ENCODE measurements at places on chromosomes 12 and 14. TPM values are rescaled to one million over a fixed set of nuclear protein-coding genes. Genes with fewer than 3 reads are reported as not detected.

TMX1 gene
- 19.8 TPM for total RNA-seq

GPD1 gene
- 0.56 TPM for total RNA-seq

CKB gene
- 17.8 TPM for total RNA-seq

COX8C gene
- not detected for total RNA-seq

DACT1 gene
- total RNA-seq: 0.32 TPM

TAMALIN gene
- total RNA-seq: 3.9 TPM

ASCL1 gene
- total RNA-seq: not detected

ZNF410 gene
- total RNA-seq: 33.2 TPM

TAS2R50 gene
- 0.68 TPM for total RNA-seq

SSPN gene
- total RNA-seq: 1.4 TPM

C14orf180 gene
- total RNA-seq: not detected

AQP6 gene
- total RNA-seq: not detected

KLHDC1 gene
- total RNA-seq: 1.5 TPM

INHBE gene
- not detected for total RNA-seq

TNFRSF1A gene
- total RNA-seq: 99.3 TPM

GDF3 gene
- not detected for total RNA-seq

TEX52 gene
- total RNA-seq: not detected

TXNDC16 gene
- total RNA-seq: 3.5 TPM

GPRC5D gene
- total RNA-seq: not detected

SLC8B1 gene
- total RNA-seq: 16.8 TPM

KRT81 gene
- not detected for total RNA-seq

MANSC4 gene
- total RNA-seq: not detected

TMEM30B gene
- 14.7 TPM for total RNA-seq

OTOGL gene
- total RNA-seq: 0.04 TPM

MON2 gene
- 30.9 TPM for total RNA-seq

CYP27B1 gene
- 1.6 TPM for total RNA-seq

CD27 gene
- total RNA-seq: 0.40 TPM

KLHL33 gene
- total RNA-seq: 0.04 TPM

PLEKHD1 gene
- total RNA-seq: not detected

KDM2B gene
- 20.0 TPM for total RNA-seq

KLRC1 gene
- not detected for total RNA-seq

CLEC9A gene
- not detected for total RNA-seq

RPS6KL1 gene
- 1.7 TPM for total RNA-seq

TC2N gene
- 52.5 TPM for total RNA-seq

CLECL1 gene
- not detected for total RNA-seq

AGAP2 gene
- 0.64 TPM for total RNA-seq

ANAPC5 gene
- total RNA-seq: 68.2 TPM

TMPRSS12 gene
- total RNA-seq: not detected

CLEC4C gene
- total RNA-seq: not detected

EEA1 gene
- 35.1 TPM for total RNA-seq

GRIN2B gene
- under 0.01 TPM for total RNA-seq

TSHR gene
- not detected for total RNA-seq

KLRK1 gene
- total RNA-seq: not detected

ZDHHC22 gene
- not detected for total RNA-seq

HOXC9 gene
- total RNA-seq: 1.2 TPM

SLC6A13 gene
- total RNA-seq: not detected

AKAP3 gene
- total RNA-seq: 0.32 TPM

ATXN2 gene
- total RNA-seq: 22.2 TPM

POTEG gene
- not detected for total RNA-seq

GALNT6 gene
- total RNA-seq: 13.4 TPM

SSTR1 gene
- total RNA-seq: 0.08 TPM

PPFIA2 gene
- total RNA-seq: not detected

CDH24 gene
- total RNA-seq: 3.4 TPM

OTX2 gene
- total RNA-seq: not detected

FOXN4 gene
- total RNA-seq: not detected

FGF23 gene
- not detected for total RNA-seq

ANO4 gene
- total RNA-seq: not detected

Measured in esophagus mucosa (tissue), 1 donor.